ENCODE measurements at places on chromosomes 3 and 15.

DNA sequence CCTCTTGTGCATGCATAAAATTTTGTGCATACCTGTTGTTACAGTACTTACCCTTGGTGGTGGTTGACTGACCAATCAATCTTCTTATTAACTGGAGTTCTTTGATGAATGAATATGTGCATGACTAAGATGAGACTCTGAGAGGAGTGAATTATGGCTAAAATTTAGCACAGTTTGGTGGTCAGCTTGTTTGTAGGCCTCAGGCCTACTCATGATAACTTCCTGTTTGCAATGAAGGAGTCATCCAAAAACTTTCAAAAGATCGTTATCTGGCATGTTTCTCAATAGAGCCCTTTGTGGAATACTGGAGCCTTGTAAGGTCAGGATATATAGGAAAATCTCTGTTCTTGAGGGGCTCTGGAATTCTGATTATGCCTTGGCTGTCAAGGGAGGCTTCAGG is 66.5 kb downstream of the LEKR1 start:
- no peak for DNase-seq

GRCh38 chr3:21624524-21624923 is 126.5 kb downstream of the ZNF385D start:
- no peak for DNase-seq

DNA sequence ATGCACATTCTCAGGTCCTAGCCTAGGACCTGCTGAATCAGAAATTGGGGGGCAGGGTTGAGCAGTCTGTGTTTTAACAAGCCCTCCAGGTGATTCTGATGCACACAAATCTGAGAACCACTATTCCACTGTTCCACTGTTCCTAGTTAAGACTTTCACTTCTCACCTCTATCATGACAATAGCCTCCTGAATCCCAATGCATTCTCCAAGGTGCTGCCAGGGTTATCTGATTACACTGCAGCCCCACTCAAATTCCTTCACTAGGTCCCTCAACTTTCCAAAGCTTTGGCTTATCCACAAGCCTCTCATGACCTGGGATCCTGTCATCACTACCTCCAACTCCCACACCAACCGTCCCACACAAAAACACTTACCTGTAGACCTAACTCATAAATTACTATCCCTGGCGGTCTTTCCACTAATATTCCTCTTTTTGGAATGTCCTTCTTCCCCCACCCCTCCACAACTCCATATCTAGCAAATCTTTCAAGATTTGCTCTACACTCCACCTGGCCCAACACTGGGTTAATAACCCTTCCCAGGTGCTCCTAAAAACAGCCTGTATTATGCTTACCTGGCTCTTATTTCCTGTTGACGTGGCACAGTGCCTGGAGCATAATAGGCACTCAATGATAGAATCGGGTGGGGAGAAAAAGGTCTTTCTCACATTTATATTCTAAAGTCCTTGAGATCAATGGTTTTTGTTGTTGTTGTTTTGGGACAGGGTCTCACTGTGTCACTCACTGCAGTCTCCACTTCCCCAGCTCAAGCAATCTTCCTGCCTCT is 27.2 kb downstream of the TBL1XR1 start:
- DNase-seq = no peak

DNA sequence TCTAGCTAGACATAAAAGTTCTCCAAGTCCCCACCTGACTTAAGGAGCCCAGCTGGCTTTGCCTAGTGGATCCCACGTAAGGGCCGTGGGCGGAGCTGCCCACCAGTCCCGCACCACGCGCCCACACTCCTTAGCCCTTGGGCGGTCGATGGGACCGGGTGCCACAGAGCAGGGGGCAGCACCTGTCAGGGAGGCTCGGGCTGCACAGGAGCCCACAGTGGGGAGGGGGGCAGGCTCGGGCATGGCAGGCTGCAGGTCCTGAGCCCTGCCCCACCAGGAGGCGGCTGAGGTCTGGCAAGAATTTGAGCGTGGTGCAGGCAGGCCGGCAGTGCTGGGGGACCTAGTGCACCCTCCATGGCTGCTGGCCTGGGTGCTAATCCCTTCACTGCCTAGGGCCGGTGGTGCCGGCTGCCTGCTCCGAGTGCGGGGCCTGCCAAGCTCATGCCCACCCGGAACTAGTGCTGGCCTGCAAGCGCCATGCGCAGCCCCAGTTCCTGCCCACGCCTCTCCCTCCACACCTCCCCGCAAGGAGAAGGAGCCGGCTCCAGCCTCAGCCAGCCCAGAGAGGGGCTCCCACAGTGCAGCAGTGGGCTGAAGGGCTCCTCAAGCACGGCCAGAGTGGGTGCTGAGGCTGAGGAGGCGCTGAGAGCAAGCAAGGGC is 78.7 kb downstream of the SLC6A1 start:
- DNase-seq = no peak

DNA sequence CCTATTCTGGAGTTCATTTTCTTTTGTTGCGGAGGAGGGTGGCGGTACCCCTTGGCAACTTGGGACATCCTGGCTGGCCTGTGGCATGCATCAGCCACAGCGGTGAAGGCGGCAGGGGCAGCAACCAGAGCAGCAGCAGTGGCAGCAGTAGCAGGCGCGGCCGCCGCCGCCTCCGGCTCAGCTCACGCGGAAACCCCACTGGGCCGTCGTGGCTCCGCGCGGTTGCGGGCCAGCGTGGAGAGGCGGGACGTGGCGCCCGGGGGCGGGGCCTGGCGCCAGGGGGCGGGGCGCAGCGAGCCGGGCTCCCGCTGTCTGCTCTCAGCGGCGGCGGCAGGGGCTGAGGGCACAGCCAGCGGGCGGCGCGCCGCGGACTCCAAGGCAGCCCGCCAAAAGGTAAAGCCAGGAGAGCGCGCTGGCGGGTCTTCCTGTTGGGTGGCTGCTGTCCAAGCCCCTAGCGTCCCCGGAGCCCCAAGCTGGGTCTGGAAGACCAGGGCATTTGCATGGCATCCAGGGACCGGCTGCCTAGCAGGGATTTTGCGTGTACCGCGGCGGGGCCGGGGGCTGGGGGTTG is 334.4 kb upstream of the THRB start:
- peak; percentile 14 for DNase-seq

GRCh38 chr3:129106320-129106719 is 15.3 kb downstream of the RAB43 start:
- DNase-seq = no peak

DNA sequence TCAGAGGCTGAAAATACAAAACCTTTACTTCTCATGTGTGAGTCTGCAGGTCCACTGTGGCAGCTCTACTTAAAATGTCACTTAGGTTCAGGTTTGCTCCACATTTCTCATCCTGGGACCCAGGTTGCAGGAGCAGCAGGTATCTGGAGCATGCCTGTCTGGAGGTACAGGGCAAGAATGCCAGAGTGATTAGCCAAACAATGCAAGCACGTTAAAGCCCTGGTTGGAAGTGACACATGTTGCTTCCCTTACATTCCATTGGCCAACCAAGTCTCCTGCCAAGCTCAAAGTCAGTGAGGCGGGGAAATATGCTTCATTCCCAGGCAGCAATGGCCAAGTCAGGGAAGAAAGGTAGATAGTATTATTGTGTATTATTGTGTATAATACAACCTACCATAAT is 76.8 kb upstream of the ARL6 start:
- DNase-seq = no peak

DNA sequence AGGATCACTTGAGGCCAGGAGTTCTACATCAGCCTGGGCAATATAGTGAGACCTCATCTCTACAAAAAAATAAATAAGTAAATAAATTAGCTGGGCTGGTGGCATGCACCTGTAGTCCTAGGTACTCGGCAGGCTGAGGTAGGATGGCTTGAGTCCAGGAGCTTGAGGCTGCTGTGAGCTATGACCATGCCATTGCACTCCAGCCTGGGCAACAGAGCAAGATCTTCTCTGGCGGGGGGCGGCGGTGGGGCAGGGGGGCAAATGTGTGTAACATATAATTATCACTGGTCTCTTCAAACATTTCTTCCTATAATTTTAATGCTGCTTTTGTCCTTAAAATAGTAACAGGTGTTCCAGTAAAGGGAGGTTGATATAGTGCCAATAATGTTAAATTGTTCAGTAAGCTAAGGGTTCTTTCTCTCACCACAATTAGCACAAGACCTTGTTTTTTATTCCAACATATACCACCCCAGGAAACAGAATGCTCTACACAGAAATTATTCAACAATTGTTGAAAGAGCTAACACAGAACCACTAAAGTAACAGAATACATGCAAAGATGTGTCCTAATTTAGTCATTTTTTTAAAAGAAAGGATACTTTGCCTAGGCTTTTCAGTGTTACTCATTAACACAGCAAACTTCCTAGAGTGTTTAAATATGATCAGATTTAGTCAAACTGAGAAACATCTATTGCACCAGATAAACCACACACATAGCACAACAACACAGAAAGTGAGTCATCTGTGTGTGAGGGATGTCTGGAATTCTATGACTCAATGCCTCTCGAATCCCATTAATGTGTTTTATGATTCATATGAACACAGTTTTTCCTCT is 29.1 kb downstream of the ANKRD28 start:
- peak; percentile 26 for DNase-seq

DNA sequence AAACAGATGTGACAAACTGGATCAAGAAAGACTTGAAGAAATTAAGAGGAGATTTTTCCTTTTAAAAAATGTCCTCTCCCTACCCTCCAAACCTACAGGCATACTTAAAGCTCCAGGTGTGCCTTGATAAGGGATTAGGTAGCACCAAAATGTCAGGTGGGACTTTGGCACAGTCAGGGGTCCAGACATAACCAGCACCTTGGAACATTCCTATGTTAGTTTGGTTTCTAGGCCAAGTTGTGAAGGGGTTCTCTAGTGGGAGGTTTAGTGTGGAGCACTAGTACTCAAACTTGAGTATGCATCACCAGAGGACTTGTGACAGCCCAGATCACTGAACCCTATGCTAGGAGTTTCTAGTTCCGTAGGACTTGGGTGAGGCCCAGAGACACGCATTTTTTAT is 13.9 kb downstream of the ILDR1 start:
- no peak for DNase-seq

DNA sequence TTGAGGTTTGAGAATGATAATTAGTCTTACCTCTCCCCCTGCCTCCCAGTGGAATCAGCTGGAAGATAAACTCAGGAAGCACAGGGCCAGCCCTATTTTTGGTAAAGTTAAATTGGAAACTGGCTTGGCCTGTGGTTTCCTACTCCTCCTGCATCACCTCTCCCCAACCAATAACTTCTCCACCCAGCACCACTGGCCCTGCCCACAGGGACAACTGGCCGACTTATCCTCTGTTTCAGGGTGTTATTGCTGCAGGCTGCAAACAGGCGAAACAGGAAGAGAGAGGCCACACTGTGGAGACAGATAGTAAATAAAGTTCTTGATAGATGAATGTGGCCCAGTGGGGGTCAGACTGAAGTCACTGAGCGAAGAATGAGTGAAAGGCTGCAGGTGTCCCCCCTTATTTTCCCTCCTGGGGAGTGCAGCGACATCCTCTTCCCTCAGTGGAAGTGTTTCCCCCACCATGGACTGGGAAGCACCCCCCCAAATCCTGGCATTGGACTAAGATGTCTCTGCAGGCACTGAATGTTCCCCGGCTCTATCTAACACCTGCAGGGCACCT is 47.1 kb downstream of the PDIA5 start:
- no peak for DNase-seq

DNA sequence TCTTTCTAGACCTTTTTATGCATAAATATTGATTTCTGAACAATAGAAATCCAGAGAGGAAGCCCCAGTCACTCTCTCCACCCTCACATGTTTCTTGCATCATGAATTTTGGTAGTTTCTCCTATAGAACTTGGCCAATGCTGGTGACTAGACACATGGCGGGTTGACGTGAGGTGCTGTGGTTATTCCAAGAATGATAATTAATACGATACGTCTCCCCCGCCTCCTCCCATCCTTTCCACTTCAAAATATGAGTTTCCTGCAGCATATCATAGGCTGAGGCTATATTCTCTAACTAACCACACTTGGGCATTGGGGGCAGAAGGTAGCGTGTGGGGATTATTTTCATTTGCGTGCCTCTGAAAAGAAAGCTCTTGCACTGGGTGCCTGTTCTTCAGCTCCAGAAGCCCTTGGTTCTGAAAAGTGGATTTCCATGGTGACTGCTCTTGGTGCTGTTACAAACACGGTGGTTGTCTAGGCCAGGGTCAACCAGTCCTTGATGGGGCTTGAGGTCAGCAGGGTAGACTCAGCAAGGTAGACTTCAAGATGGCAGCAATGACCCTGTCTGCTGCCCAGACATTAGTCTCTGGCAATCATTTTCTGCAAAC is 5.3 kb downstream of the TNFSF10 start:
- DNase-seq = no peak

DNA sequence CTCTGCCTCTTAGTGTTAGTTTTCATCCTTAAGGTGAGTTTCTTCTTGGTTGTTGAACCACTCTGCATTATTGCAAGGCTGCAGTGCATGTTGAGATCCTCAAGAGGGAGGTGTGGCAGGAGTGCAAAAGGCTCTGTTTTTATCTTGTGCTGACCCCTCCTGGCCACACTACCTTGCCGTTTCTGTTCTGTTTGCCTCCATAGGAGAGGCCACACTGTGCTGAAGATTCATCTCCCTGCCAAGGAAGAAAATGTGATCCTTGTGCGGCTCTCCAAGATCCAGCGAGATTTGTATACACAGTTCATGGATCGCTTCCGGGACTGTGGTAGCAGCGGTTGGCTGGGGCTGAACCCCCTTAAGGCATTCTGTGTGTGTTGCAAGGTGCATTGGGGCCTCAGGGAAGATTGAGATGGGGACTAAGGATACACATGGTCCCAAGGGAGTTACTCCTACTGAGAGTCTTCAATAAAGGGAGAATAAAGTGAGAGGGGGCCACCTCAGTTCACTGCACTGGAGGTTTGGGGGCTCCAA is 33.0 kb upstream of the TEX264 start:
- DNase-seq = peak; percentile 67

DNA sequence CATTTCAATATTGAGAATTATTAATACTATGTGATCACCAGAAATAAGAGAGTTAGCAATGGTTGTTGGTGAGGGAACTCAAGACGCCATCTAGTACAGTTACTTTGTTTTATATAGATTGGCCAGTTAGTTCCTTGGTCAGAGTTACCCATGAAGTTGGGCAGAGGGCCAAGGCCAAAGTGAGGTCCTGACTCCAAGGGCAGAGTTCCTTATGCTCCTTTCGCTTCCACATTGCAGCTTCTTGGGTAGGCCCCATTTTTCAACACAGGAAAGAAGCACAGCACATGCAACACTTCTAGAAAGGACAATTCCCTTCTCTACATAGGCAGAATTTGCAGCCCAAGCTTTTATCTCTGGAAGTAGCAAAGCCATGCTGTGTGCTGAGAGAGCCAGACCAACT is 178.6 kb downstream of the KCNAB1 start:
- DNase-seq = no peak

DNA sequence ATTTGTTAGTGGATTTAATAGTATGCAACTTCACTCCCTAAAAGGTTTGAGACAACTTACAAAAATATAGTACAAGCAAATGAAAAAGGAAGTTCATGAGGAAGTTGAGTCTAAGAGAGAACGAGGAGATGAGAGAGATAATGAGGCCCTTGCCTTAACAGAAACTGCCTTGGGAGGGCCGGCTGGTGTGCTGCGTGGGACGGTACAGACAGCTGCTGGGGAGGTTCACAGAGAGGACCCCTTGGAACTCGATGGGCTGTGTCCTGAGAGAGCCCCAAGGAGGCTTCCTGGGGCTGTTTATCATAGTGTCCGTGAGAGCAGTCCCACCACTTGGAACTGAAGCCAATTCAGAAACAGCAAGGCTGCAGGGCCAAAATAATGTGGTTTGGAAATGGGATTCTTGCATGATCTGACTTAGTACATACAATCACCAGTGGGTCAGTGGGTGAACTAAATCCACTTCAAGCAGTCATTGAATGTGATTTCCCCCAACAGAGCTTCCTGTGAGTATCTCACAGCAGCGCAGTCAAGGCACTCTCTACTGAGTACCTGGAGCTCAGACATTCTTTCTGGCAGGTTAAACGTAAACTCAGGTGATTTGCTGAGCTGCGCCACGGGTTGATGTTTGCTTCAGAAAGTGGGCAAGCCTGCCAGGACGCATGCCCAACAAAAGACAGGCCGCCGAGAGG is 90.8 kb downstream of the CRTC3 start:
- peak; percentile 84 for DNase-seq

- DNase-seq = no peak
Observed at GRCh38 chr15:87740655-87741344, 515.7 kb downstream of the NTRK3 start.

All from GM10248 (cell line).